ENCODE measurements at places on chromosomes 4 and X.

- no peak for DNase-seq
These were observed 40.7 kb downstream of the SPCS3 start for GRCh38 chr4:176360446-176360845.

- DNase-seq: no peak
These were observed at the start of gene PRKG2 for GRCh38 chr4:81214881-81215868. PRKG2 (minus strand) TSS chr4:81215222; CDS start chr4:81205047, 10,175 bp downstream.

GRCh38 chrX:40167850-40168479 lies 70.2 kb upstream of the BCOR start:
- no peak for DNase-seq

GRCh38 chr4:121712783-121713182 lies 16.0 kb upstream of the ANXA5 start:
- DNase-seq: no peak

GRCh38 chrX:101219864-101220346 lies 319 bp downstream of the DRP2 start:
- no peak for DNase-seq

DNA sequence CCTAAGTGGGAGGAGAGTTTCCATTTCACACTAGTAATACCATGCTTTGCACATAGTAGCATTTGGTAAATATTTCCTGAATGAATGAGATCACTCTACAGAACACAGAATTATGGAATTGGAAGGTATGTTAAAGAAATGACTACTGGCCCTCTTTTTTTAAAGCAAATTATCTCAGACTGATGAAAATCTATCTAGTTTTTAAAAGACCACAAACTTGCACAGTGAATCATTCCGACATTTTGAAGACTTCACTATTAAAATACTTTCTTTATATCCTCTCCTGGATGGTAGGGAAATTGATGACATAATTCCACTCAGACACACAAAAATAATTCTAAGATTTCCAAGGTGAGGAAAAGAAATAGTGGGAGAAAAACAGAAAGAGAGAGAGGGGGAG lies 68.4 kb upstream of the ETNPPL start:
- no peak for DNase-seq

- peak; percentile 49 for DNase-seq
These were observed at the start of gene ING2 for GRCh38 chr4:183504930-183505610. ING2 (plus strand) TSS chr4:183505058; CDS start chr4:183505196, 138 bp downstream.

GRCh38 chrX:150143721-150144440 lies 205.6 kb upstream of the EOLA2 start:
- no peak for DNase-seq

GRCh38 chr4:156642161-156642560 lies 329.4 kb downstream of the PDGFC start:
- no peak for DNase-seq

DNA sequence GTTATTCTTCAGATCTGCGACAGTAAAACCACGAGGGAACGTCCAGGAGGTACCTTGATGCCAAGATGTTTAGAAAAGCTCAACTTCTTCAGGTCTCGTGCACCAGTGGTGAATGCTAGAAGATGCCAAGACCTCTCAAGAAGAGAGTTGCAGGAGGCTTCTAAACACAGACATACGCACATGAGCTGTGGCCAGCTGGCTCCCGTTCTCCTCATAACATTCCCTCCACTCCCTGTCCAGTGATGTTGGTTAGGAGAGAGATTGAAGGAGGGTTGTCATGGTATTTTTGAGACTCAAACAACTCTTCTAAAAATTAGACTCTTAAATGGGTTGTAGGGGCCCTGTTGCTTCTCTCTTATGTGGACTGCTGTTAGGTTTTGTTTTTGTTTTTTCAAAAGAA lies 184.3 kb downstream of the QDPR start:
- DNase-seq: no peak

DNA sequence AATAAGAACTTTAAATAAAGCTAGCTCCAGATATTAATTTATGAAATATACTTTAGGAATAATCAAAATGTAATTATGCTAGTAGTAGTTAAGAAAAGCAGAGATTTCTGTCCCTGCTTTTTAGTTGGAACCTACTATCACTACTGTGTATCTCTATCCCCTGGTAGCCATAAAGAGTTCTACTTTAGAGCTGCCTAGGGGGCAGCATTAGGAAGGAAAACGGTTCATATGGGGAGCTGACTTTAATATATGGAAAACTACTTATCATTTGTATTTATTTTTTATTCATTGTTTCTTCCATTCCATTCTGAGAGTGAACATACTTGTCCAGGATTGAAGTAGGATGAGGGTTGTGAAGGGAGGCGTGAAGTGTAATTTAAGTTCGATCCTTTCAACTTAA lies 40.9 kb downstream of the CPEB2 start:
- no peak for DNase-seq

GRCh38 chr4:45346816-45347435 lies 620.6 kb upstream of the GNPDA2 start:
- no peak for DNase-seq

- DNase-seq: no peak
These were observed 556.3 kb downstream of the PPARGC1A start for GRCh38 chr4:23333556-23333945.

DNA sequence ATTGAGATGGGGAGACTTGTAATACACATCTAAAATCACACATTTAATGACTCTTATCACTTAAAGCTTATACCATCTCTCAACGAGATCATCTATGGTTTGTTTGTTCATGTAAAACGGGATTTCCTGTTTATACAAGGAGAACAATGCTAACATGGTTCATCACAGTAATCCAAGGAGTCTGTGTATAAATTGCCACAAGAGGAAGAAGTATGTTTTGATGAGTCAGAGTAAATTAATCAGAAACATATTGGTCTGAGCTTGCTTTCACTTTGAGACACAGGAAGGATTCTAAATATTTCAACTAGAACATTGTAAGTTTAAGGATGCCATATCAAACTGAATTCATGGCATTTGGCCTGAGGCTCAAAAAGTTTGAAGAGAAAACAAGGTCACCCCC lies 594.1 kb downstream of the GLUD2 start:
- DNase-seq: no peak

Measured in esophagus squamous epithelium (tissue), 5 donors.